ENCODE measurements at places on chromosomes 5 and 9.

GRCh38 chr9:134174526-134175290 lies 10.3 kb upstream of the RNU6ATAC start:
- no peak for DNase-seq

GRCh38 chr5:85533341-85534047 lies 1084.2 kb upstream of the COX7C start:
- no peak for DNase-seq

- no peak for DNase-seq
These were observed at the start of gene PDCD1LG2 for GRCh38 chr9:5510360-5510931. Gene PDCD1LG2, plus strand, starts transcription at chr9:5510531. Its CDS starts 12,016 bp downstream, at chr9:5522547.

DNA sequence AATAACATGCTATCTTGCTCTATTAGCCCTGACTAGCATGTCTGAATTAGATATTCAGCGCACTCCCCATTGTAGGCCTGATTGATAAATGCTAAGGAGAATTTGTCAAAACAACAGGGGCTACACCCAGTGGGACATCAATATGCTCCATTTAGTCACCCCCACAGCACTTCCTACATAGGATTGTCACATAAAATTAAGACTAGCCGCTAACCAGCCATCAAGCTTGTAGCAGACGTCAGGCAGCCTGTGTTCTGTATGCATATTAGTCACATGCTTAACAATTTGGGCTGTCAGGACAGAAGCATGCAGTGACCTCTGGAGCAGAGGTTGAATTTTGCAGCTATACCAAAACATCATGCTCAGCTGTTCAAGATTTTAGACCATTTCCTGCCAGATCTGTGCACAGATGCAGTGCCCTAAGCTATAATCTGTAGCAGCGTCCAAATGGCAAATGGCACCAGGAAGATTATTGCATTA lies 197.4 kb upstream of the ISL1 start:
- no peak for DNase-seq

GRCh38 chr5:91024727-91025126 lies 358.4 kb downstream of the ARRDC3 start:
- no peak for DNase-seq

DNA sequence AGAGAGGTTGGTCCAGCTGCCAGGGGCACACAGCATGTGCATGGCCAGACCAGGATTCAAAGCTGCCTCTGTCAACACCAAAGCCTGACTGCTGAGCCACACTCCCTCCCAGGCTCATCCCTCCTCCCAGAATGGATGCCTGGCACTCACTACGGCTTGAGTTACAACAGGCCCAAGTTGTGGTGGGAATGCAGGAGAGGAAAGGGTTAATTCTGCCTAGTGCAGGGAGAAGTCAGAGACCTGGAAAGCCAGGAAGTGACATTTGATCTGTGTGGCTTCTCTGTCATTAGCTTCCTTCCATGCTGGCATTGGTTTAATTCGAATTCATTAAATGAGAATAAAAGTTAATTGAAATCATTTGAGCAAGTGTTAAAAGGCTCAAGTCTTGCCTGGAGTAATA lies 150.0 kb downstream of the NSG2 start:
- DNase-seq: no peak

GRCh38 chr9:87464110-87464991 lies 33.3 kb upstream of the DAPK1 start:
- DNase-seq: peak; percentile 39

DNA sequence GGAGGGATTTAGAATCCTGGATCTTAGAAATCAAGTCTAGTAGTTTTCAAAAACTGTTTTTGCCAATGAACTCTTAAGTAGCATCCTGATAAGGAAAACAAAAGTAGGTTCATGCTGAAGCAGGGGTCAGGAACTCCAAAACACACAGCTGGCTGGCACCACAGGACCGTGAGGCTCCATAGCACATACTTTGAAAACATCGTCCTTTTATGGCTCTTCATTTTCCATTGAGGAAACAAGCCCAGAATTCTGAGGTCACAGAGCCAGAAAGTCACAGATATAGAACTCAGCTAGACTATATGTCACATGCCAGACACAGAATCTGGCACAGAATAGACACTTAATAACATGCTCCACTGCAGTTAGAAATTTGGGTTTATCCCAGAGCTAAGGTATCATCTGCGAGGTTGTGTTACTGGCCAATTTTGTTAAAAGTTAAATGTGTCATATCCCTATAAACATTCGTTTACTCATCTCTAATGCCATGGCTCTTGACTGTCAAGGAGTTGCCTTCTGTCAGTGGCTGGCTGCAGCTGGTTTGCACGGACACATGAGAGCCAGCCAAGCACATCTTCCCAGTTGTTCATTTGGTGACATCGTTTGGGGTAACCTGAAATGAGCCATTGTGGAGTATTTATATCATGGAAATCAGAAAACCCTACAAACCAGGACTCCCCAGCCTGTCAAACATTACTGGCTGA lies 58.8 kb downstream of the FAM78A start:
- DNase-seq: no peak

DNA sequence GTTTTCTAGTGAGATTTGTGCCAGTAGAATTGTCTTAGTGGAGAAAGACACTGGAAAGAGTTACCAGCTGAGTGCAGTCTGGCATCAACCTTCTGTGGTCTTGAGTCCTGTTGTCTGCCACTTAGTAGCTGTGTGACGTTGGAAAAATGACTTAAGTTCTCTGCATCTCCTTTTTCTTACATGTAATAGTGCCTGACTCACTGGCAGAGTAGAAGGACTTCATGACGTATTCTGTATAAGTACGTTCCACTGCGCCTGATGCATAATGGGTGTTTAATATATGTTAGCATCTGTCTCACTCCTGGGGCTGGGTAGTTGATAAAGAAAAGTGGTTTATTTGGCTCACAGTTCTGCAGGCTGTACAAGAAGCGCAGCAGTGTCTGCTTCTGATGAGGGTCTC lies 144.8 kb downstream of the ST8SIA4 start:
- DNase-seq: no peak

GRCh38 chr9:86491468-86492266 lies 137.5 kb upstream of the TUT7 start:
- no peak for DNase-seq

DNA sequence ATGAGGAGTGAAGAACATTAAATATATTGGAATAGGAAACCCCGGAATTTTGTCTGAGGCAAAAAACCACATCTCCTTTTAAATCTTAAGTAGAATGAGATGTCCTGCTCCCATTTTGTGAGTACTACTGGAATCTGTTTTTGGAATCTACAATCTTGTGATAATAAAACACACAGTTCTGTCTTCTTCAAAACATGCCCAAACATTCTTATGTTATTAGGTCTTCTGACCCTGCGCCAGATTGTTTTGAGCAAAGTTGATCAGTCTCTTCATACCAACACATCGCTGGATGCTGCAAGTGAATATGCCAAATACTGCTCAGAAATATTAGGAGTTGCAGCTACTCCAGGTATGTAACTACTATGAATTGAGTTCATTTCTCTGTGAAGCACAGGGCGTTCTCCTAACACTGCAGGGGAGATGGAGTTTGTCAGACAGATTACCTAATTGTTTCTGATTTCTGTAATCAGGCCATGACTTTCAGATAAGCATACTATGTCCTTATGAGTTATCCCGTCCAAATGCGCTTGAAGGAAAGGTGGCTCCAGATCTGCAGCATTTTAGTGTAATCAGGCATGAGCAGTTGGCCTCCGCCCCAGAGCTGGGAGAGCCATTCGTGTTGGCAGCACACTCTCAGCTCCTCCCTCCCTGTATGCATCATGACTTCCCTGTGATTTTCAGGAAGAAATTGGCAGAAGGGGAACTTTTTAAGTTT lies 88.0 kb downstream of the NLN start:
- DNase-seq: no peak

DNA sequence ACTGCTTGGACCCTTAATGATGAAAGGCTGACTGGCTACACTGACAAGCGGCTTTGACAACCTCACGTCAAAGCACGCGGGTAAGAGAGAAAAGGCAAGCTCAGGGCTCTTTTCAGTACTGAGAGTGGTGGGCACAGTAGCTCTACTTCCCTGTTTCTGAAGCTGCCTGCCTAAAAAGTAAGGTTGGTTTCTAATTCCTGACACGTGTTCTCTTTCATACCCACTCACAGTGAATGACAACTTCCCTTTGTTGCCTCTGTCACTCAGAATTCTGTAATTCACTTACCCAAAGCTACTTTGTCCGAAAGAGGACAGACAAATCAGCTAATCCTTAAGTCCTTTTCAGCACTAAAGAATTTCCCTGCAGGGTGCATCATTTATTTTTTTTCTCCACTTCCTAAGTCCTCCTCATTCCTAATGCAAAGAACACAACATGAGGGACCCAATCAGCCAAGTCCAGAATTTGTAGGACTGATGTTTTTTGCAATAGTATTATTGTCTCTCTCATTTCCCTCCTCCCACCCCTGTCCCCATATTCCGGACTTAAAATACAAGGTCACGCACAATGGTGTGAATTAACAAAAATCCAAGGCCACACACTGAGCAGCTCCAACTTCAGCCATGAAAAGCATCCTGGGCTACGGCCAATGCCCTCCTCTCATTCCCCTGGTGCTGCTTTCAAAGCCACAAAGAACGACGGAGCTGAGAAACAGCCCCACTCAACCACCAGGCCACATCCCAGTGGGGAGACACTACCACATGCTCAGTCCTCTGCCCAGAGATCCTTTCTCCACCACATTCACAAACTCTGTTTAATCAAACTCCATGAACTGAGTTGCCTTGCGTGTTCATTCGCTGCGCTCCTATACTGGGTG lies 221.0 kb downstream of the TSSK1B start:
- no peak for DNase-seq

DNA sequence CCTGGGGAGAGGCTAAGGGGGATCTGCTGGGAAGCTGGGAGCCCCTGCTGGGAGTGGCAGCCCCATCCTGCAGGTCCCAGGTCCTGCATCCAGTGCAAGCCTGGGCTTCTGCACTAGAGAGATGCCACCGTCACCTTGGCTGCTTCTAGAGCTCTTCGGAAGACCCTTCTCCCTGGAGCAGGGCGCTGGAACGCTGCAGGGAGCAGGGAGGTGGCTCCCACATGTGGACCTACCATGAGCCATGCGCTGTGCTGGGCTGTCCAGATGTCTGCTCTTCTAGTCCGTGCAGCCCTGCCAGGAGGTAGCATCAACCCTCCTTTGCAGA lies 90.9 kb upstream of the PHYKPL start:
- DNase-seq: no peak

- DNase-seq: no peak
These were observed 125.8 kb downstream of the PDE4D start for GRCh38 chr5:59767681-59768151.

GRCh38 chr5:169701910-169702451 lies 64.9 kb downstream of the DOCK2 start:
- no peak for DNase-seq

DNA sequence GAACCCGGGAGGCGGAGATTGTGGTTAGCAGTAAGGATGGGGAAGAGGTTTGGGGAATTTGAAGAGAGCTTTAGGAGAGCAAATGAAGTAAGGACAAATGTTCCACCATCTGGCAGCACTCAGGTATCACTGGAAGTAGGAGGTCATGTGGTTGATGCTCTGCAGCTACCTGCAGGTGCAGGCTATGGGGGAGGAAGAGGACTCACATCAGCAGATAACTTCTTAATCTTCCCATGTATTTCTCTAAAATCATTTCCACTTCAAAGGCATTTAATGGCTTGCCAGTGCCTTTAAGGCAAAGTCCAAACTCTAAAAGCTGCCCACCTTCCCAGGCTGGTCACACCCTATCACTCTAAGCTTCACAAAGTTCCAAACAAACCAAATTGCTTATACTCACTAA lies 8.1 kb upstream of the HAVCR1 start:
- DNase-seq: no peak

GRCh38 chr5:153746440-153746839 lies 256.0 kb downstream of the GRIA1 start:
- DNase-seq: no peak
